Anterior cingulate cortex (tissue), 58 donors: ENCODE measurements at places on chromosomes 11 and 22.
A peak's percentile ranks its signal among the peaks of the same experiment; 100 is the strongest.

- no peak for DNase-seq
These were observed 104.5 kb downstream of the NXPE2 start for GRCh38 chr11:114782650-114783310.

- DNase-seq: no peak
These were observed 1040.0 kb downstream of the TBC1D22A start for GRCh38 chr22:47802421-47802820.

DNA sequence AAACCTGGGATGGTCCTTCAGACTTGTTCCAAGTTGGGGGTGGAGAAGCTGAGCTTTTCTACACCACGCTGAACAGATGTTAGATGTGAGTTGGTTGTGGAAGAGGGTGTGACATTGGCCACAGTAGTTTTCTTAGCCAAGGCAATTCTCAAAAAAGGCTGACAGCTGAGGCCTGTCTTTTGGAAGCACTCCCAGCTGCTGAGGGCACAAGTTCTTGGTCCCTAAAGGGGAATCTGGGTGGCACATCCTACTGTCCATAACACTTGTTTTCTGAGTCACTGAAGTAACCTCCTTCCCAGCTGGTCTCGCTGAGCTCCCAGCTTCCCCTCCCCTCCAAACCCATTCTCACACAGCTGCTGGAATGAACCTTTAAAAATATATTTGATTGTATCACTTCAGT, 375.7 kb upstream of the KIRREL3 start:
- no peak for DNase-seq

DNA sequence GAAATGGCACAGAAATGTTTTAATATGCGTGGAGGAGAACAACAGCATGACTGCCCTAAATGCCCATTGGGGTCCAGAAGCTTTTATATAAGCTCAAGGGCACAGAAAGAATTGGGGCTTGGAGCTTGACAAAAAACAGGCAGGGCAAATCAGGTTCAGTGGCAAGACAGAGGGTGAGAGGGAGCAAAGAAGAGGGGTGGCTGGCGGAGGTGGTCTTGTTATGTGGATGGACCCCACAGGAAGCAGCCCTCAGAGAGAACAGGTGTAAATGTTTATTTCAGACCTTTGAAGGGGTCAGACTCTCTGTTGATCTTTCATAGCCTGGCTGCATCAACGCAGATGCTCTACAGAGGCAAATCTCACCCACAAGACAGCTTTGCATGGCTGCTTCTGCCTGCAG, 213.1 kb upstream of the B3GAT1 start:
- DNase-seq: no peak

- DNase-seq: peak; percentile 69
These were observed 21.9 kb downstream of the IGSF9B start for GRCh38 chr11:133934599-133935550.
